ENCODE measurements at places on chromosomes 3 and 15. TPM values are rescaled to one million over a fixed set of nuclear protein-coding genes. Genes with fewer than 3 reads are reported as not detected.
A peak's percentile ranks its signal among the peaks of the same experiment; 100 is the strongest.

- H3K36me3 ChIP-seq, result no peaks in the 10 kb centered on the region
- DNase-seq, result peak; percentile 31
- no peak overlapping the region for H3K4me3 ChIP-seq
- no peaks in the 10 kb centered on the region for H3K27me3 ChIP-seq
- no peak overlapping the region for H3K27ac ChIP-seq
Measured at GRCh38 chr3:152656214-152656971, 178.5 kb upstream of the P2RY1 start.

GP5 gene
- 0.67 TPM for total RNA-seq

KY gene
- 10.2 TPM for total RNA-seq

DNA sequence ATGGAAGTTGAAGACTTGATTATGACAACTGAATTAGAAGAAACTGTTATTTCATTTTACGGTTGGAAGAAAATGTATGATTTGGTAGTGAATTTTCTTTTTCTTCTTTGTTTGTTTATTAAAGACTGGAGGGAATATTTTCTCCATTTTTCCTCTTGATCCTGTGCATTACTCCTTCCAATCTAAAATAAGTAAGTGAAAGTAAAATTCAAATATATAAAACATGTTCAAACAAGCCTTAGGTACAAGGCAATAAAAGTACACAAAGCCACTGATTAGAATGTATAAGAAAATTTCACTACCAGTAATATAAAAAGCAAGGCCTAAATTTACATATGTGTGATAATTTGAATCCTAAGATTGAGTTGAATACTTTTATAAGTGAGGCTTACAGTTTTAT, 181.2 kb upstream of the MME start:
- no peaks in the 10 kb centered on the region for H3K4me1 ChIP-seq
- no peak overlapping the region for H3K27ac ChIP-seq
- no peaks in the 10 kb centered on the region for H3K27me3 ChIP-seq
- no peak for DNase-seq
- H3K36me3 ChIP-seq, result no peaks in the 10 kb centered on the region

IMPDH2 gene
- total RNA-seq, result 92.9 TPM

PRSS50 gene
- total RNA-seq, result 1.7 TPM

DNA sequence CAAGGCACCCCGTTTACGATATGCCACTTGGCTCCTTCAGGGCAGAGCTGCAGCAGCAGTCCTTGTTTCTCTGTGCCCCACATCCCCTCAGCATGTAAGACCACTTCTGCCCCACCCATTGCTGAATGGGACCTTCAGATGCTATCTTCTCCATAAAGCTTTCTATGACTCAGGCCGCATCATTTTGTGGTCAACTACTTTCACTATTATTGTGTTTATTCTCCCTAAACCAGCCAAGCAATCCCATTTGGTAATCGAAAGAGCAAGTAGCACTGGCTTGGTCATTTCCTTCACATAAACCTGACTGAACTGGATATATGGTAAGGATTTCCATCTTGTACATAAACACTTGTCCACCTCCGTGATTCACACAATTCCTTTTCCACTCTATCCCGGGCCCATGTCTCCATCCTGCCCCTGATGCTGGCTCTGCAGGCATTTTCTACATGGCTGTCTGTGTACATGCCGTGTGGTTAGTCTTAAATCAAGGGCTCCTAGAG, 25.7 kb downstream of the LIPC start:
- no peak for DNase-seq
- H3K27me3 ChIP-seq, result no peaks in the 10 kb centered on the region
- peaks cover under 1% of the 10 kb centered on the region for H3K4me1 ChIP-seq
- H3K27ac ChIP-seq, result no peak overlapping the region

DNA sequence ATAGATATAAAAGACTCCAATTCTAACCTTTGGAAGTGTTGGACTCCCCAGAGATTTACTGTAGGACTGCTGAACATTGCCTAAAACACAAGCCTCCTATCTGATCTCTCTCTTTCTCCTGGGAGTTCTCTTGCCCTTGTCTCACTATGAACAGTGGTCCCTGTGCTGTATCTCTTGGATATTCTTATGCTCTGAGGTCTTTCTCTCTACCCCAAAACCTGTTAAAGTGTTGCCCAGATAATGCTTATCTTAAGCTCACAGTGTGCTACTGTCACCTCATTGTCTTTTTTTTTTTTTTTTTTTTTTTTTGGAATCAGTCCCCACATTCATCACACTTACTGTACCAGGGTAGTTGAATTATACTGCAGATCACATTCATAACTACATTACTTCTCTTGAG, 131.0 kb upstream of the CBLB start:
- H3K4me3 ChIP-seq, result no peak overlapping the region
- DNase-seq, result no peak
- no peak overlapping the region for H3K27ac ChIP-seq

- no peaks in the 10 kb centered on the region for H3K27me3 ChIP-seq
- DNase-seq, result no peak
- H3K4me1 ChIP-seq, result peaks cover 74% of the 10 kb centered on the region
- H3K4me3 ChIP-seq, result no peak overlapping the region
Measured at GRCh38 chr15:41795996-41796856, 21.9 kb downstream of the MAPKBP1 start.

GRCh38 chr3:41507336-41508062, 308.2 kb downstream of the CTNNB1 start:
- no peaks in the 10 kb centered on the region for H3K36me3 ChIP-seq
- no peak for DNase-seq
- H3K27me3 ChIP-seq, result no peaks in the 10 kb centered on the region
- no peak overlapping the region for H3K27ac ChIP-seq
- H3K4me3 ChIP-seq, result no peak overlapping the region
- H3K4me1 ChIP-seq, result no peaks in the 10 kb centered on the region
